Stimulated activated CD4-positive, alpha-beta T cell treated with anti-CD3 and anti-CD28 coated beads, Interleukin-15, amount 100 ng/mL, for 24 hours (primary cell): ENCODE measurements at places on chromosomes 7 and 10.

- DNase-seq: no peak
These were observed 81.1 kb downstream of the NOC3L start for GRCh38 chr10:94281654-94282053.

- DNase-seq: peak; percentile 52
These were observed 1.2 kb upstream of the SMNDC1 start for GRCh38 chr10:110305767-110306451.

- no peak for DNase-seq
These were observed 5.2 kb upstream of the TTYH3 start for GRCh38 chr7:2626498-2627117.

DNA sequence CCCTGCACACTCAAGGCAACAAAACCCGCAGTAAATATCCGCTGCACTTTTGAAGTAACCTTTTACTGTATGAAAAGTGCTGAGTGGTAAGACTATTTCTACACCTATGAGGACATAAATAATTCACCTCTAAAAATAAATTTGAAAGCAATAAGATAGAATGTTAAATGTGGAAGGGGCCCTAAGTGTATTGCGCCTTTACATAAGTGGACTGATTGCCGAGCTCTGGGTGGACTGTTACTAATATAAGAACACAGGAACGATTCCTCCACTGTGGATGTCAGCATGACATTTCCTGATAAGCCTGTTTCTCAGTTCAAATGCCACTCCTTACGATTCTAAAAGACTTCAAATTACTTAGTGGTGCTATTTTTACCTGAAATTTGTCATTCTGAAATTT lies 192.0 kb upstream of the PTN start:
- no peak for DNase-seq

DNA sequence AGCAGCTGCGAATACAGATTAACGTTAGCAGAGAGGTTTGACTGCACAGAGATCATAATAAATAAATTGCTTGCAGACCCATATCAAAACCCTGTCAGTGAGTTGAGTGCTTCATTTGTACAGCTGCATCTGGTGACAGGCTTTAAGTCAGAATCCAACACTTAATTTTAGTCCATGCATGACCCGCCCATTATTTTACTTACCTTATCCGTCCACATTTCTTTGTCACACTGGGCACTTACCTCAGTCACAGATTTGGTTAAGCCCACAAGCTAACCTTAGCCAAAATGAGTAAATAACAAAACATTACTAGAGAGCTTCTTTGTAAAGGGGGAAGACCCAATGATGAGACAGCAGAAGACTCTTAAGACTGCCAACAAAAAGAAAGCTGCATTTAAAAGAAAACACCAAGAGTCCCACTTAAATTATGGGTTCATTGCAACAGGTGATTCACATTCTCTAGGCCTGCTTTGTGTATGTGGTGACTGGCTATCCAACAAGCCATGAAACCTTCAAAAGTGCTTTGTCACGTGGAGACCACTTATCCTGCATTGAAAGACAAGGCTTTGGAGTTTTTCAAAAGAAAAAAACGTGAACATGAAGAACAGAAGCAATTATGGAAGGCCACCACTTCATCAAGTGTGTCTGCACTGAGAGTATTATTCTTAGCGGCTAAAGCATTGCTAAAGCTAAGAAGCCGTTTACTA lies 32.2 kb downstream of the PHTF2 start:
- DNase-seq: no peak

GRCh38 chr10:119824299-119824698 lies 48.3 kb downstream of the MCMBP start:
- no peak for DNase-seq

DNA sequence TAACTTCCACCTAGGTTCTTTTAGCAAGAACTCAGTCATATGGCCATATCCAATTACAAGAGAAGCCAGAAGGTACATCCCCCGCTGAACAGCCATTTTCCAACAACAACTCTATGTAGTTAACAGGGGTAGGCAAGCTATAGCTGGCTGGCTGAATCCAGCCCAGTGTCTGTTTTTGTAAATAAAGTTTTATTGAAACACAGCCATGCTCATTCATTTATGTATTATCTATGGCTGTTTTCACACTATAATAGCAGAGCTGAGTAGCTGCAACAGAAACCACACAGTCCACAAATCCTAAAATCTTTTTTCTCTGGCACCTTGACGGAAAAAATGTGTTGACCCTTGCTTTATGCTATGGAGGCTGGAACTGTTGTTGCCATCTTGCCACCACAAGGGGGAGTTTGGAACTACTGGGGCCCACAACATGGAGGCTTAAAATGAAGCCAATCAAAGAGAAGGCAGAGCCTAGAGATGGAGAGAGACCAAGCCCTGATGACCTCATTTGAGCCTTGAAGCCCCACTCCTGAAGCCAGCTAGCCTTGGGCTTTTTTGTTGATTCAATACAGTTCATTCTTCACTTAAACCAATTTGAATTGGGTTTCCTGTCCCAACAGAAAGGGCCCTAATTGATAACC lies 33.3 kb upstream of the XPNPEP1 start:
- DNase-seq: peak; percentile 40

- DNase-seq: no peak
These were observed 35.3 kb downstream of the RASGEF1A start for GRCh38 chr10:43231523-43232078.

DNA sequence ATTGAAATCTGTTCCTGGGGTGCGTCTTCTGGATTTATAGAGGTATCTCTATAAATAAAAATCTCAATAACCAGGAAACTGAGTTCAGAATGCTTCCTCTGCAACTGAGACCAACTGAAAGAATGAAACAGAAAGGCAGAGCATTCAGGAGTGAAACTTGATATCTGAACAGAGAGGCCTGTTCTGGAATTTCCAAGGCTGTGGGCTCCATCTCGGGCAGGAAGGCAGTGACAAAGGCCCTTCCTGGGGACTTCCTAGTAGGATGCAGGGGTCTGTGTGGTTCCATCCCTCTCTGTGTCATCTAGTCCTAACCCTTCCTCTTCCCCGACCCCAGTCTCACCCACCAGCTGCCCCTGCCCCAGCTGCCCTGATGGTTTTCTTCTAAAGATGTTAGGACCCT lies 52.0 kb downstream of the JCAD start:
- no peak for DNase-seq

- no peak for DNase-seq
These were observed 373.7 kb downstream of the HPSE2 start for GRCh38 chr10:98861962-98862361.

GRCh38 chr7:116829041-116829440 lies 33.3 kb upstream of the CAPZA2 start:
- DNase-seq: no peak

DNA sequence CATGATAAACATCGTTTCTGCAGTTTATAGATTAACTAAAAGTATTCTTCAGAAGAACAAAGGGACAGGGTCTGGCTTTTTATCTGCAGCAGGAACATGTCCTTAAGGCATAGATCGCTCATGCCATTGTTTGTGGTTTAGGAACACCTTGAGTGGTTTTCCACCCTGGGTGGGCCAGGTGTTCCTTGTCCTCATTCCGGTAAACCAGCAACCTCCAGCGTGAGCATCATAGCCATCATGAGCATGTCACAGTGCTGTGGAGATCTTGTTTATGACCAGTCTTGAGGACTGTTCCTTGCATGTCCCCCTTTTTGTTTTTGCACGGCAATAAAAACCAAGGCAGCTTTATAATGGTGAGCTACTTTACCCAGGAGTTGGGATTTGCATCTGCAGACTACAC lies 33.9 kb downstream of the STOX1 start:
- no peak for DNase-seq

DNA sequence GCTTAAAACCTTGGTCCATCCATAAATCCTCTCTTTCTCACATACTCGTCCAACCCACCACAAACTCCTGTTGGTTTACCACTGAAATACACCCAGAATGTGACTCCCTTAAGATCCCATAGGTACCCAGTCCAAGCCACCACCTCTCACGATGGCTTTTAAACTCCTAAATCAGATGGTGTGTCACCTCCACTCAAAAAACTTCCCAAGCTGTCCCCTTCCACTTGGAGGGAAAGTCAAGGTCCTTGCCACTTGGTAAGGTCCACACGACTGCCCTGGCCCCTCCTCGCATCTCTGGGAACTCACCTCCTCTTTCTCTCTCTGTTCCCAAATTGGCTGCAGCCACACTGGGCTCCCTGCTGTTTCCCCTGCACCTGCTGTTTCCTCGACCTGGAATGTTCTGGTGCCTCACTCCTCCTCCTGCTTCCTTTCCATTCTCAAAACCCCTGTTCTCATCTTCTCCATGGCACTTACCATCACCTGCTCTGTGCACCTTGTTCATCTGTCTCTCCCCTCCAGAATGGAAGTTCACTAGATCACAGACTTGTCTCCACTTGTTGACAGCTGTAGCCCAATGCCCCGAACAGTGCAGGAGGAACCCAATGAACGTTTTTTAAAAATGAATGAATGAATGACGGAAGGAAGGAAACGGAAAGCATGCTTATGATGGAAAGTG lies 23.0 kb downstream of the ZFAND2A start:
- DNase-seq: no peak

DNA sequence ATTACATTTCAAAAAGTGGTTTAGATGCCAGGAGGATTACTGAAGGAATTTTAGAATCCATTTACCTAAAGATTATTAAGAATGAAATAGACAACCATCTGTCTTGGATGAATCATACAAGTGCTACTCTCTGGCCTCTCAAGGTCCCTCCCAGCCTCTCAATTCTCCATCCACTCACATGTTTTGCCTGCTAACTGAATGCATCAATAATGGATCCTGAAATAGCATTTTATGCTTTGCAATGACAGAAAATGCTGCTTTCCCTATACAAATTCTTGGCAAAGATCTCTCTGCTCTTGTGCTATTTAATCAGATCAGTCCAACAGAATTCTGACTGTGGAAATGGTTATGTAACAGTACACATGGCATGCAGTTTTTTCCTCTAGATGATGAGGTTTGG lies 68.1 kb downstream of the HBP1 start:
- DNase-seq: no peak

GRCh38 chr7:149448961-149449360 lies 11.9 kb downstream of the ZNF777 start:
- DNase-seq: no peak

GRCh38 chr7:22597844-22598243 lies 97.9 kb upstream of the STEAP1B start:
- DNase-seq: no peak

- no peak for DNase-seq
These were observed 106.5 kb downstream of the SMURF1 start for GRCh38 chr7:99037327-99037940.

GRCh38 chr10:89889606-89890005 lies 188.2 kb downstream of the KIF20B start:
- DNase-seq: no peak

- no peak for DNase-seq
These were observed 61.9 kb downstream of the COL13A1 start for GRCh38 chr10:69863580-69863979.

- DNase-seq: no peak
These were observed 508.9 kb downstream of the SUGCT start for GRCh38 chr7:40643664-40644063.

GRCh38 chr10:52810761-52811160 lies 38.2 kb upstream of the MBL2 start:
- no peak for DNase-seq

DNA sequence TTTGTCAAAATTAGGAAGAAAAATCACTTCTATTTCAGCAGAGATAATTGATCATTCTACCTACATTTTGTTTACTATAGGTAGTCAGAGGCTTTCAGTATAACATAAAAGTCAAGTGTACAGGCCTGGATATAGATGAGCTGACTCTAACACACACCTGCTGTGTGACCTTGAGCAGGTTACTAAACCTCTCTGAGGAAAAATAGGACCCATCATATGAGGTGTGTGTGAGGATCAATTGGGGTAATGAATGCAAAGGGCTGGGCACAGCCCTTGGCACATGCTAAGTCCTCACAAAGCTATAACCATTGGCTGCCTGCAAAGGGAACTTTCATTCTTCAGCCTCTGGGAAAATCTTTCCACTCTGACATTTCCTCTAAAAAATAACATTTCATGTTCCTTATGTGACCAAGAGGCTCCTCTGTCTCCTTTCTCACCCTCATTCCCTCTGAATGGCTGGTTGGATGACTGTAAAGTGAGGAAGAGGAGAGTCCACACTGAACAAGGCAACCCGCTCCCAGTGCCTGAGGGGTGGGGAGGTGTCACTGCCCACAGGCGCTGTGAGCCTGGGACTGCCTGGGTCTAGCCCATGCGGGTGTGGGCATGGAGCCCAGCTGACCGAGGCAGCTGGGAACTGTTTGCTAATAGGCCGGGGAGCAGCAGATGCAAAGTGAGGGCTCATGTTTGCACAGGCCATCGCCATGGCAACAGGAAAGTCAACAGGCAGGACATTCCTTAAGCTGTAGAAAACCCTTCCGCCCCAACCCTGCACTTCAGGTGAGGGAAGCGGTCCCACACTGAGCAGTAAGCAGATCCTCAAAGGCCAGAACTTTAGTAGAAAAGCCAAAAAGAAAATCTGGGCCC lies 36.8 kb downstream of the MYOF start:
- no peak for DNase-seq

GRCh38 chr7:87038993-87039690 lies 20.3 kb downstream of the ELAPOR2 start:
- DNase-seq: no peak

DNA sequence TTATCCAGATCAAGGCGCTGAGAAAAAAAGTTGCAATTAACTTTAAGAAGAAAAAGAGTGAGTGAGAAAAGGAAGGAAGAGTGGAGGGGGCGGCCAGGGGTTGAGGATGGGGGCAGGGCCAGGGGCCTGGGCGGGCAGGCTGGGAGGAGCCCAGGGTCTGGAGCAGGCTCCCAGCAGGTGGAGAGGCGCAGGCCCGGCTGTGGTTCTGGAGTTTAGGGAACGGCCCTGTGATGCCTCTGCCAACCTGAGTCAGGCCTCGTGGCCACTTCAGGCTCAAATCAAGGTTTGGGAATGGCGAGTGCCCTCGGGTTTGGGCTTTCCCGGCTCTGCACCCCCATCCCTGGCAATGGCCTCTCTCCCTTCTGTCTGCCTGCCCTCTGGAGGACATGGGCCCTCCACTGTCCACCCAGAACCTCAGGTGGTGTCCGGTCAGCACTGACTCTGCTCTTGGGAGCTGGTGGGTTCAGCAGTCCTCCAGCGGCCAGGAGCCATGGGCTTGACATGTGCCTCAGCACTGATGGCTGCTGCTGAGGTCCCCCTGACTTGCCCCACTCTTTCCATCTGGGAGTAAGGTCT lies 41.0 kb upstream of the EMX2 start:
- DNase-seq: no peak

GRCh38 chr10:104209575-104210198 lies 22.5 kb downstream of the CFAP43 start:
- DNase-seq: peak; percentile 46

DNA sequence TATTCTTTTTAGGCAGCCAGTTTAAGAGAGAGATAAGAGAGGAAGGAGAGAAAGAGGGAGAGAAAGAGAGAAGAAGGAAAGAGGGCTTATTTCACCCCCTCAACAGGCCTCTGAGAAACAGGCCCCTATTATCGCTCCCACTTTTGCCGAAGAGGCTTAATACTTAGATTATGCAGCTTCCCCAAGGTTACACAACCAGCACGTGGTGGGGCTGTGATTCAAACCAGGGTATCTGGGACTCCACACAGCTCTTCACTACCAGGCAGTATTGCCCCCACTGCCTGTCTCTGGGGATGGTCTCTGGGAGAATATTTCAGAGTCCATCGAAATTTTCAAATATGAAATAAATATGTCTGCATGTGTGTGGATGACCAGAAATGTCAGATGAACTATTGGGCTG lies 3.0 kb downstream of the GIMAP1 start:
- DNase-seq: no peak

GRCh38 chr7:108124820-108125219 lies 5.3 kb downstream of the LAMB4 start:
- no peak for DNase-seq

- no peak for DNase-seq
These were observed 61.0 kb downstream of the SND1 start for GRCh38 chr7:127713006-127713405.
